Dorsolateral prefrontal cortex (tissue), 122 donors: ENCODE measurements at places on chromosomes 16 and 17.

GRCh38 chr17:10052106-10052813 lies 146.1 kb downstream of the GAS7 start:
- no peak for DNase-seq

GRCh38 chr16:74321356-74321755 lies 24.7 kb downstream of the PSMD7 start:
- DNase-seq: no peak

GRCh38 chr16:12539185-12539929 lies 264.3 kb downstream of the CPPED1 start:
- no peak for DNase-seq

- DNase-seq: no peak
These were observed 6.8 kb downstream of the KCNH6 start for GRCh38 chr17:63529711-63530556.

DNA sequence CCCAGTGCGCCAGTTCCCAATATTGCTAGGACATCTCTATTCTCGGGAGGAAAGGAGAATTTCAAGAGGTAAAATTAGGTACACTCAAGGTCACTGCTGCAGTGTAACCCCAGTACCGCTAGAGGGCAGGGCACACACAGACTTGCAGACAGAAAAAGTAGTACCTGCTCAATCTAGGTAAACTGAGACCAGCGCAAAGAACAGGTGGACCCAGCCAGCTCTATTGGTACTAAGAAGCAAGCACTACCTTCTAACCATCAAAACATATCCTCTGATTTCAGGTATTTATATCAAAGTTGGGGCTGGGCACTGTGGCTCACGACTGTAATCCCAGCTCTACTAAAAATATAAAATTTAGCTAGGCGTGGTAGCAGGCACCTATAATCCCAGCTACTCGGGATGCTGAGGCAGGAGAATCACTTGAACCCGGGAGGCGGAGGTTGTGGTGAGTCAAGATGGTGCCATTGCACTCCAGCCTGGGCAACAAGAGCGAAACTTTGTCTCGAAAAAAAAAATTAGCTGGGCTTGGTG lies 3.6 kb upstream of the WDR81 start:
- no peak for DNase-seq
